Astrocyte of the hippocampus (primary cell): ENCODE measurements at places on chromosomes 3 and 15.

DNA sequence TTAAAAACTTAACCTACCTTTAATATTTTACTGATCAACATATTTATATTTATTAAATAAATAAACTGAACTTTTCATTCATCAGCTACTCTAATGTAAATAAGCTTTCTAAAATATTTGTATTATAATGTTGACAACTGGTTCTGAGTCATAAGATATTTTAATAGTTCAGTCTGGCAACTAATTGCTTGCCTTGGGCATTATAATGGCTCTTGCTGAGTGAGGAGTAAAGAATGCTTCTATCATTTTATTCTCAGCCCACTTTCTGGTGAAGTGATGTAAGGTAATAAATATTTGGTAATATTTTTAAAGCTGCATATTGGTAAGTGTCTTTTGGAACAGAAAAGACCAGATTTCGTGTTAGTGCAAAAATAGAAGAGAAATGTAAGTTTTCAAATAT is 81.5 kb downstream of the DIPK2A start:
- peak; percentile 46 for DNase-seq

GRCh38 chr3:105629718-105630117 is 239.1 kb downstream of the CBLB start:
- no peak for DNase-seq

GRCh38 chr3:24481193-24481592 is 13.5 kb downstream of the THRB start:
- no peak for DNase-seq

- no peak for DNase-seq
These were observed 389.5 kb upstream of the RASGRP1 start for GRCh38 chr15:38954090-38954489.

- DNase-seq = peak; percentile 38
These were observed 46.6 kb upstream of the TCF12 start for GRCh38 chr15:56871867-56872266.

- DNase-seq = no peak
These were observed 71.3 kb upstream of the SLCO3A1 start for GRCh38 chr15:91782221-91782620.
